Cardiac fibroblast (primary cell): ENCODE measurements at places on chromosomes 5 and 9.

DNA sequence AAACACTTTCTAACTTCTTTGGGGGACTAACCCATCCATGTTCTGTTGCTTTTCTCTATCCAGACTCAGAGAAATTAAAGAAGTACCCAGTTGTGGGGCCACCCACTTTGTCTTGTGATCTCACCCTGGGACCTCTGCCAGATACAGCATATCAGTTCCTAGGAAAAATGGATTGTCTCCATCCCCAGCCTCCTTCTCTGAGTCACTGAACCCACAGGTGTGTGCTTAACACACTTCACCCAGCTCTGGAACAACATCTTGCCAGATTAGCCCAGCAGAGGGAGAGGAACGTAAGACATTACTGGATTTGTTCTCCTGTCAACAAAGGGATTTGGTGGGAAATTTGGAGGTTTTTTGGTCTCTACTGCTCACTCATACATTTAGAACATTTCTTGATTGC is 19.2 kb downstream of the FAM240B start:
- DNase-seq, result peak; percentile 27

DNA sequence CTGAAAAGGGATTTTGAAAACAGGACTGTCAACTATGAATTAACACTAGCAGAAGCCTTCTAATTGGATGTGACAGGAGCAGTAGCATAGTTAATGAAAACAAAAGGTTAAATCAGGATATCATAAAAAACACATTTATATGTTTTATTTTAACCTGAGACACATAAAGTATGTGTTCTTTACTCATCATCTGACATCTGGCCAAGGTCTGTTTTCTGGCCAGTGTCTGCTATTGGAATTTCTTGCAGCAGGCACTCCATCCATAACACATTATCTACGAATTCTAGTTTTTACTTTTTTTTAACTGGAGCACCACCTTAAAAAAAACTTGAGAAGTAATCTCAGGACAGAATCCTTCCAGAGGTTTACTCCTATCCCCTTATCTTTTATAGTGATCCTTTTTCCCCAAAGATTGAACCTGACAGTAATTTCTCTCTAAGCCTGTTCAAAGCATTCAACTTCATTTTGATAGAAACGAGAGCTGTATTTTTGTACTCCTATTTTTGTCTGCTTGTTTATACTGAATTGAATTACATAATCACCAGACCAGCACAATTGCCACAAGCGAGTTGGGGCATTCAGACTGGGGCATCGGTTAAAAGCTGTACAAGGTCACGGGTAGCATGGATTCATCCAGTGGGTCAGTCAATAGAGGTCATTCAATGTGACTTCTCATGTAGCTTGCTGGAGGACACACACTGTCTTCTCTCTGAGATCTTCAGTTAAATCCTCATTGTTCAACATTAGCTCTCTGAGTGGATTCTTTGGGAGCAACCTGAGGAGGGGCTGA is 205.6 kb upstream of the CLINT1 start:
- DNase-seq, result no peak

DNA sequence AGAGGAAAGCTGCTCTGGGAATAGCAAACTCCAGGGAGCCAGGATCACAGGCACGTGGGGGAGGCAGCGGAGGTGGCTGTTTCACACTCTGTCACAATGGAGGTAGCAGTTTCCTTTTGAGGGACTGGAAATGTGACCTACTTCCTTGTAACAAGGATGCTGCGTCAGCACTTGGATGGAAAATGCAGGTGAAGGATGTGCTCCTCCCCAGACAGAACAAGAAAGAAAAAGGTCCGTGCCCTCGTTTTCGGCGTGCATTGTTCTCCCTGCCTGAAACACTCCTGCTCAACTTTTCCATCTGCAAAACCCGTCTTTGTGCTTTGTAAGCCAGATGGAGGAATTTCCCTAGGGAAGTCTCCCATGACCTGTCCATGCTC is 55.1 kb upstream of the SH3PXD2B start:
- no peak for DNase-seq

DNA sequence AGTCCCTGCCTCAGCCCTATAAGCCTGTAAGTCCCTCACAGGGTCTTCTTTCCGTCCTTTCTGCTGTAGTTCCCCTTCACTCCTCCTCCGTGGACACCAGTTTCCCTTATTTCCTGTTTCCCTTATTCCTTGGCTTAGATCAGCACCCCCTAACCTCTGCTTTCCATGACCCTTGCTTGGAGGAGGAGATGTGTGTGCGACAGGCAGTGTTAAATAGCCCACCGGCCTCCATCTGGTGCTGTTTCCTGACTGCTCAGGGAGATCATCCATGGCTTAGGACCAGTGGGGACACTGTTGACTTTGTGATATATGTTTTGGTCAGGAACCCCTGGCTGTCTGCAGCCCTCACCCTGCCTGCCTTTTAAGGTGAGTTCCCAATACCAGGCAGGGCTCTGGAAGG is 34.1 kb upstream of the PSD2 start:
- no peak for DNase-seq

DNA sequence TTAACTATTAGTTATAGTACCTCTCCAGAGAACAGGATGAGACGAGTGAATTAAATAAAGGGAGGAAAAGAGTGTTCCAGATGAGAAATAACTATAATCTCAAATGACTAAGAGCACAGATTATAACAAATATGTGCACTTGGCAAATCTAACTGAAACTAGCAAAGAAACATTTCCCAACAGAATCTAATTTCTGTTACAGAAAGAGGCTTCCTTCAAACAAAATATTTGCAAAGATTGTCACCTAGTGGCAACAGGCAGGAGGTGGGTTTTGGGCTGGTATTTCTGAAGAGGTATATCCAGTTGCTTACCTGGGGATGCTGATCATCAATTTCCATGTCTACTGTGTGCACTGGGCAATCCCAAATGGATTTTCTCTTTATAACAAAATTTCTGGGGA is 5.6 kb upstream of the SPDL1 start:
- peak; percentile 78 for DNase-seq

GRCh38 chr9:114507726-114508125 is 2.5 kb upstream of the WHRN start:
- peak; percentile 28 for DNase-seq

GRCh38 chr5:175548626-175549311 is 70.4 kb downstream of the SFXN1 start:
- DNase-seq, result no peak

DNA sequence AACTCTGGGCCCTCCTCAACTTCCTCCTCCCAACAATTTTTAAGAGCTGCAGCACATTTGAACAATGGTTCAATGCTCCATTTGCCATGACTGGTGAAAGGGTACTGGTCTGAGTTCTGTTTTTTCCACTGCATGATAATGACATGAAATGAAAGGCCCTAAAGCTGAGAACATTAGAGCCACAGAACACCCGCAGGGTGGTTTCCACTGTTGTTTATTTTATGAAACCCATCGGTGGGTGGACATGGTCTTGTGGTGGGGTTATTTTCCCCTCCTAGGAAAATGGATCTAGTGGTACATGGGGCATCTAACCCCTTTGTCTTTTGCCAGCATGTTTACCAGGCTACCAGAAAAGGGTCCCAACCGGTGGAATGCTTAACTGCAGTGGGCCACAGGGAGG is 71.8 kb downstream of the SMARCA2 start:
- no peak for DNase-seq

- DNase-seq, result peak; percentile 13
These were observed 39.8 kb upstream of the PITX1 start for GRCh38 chr5:135073761-135074345.

DNA sequence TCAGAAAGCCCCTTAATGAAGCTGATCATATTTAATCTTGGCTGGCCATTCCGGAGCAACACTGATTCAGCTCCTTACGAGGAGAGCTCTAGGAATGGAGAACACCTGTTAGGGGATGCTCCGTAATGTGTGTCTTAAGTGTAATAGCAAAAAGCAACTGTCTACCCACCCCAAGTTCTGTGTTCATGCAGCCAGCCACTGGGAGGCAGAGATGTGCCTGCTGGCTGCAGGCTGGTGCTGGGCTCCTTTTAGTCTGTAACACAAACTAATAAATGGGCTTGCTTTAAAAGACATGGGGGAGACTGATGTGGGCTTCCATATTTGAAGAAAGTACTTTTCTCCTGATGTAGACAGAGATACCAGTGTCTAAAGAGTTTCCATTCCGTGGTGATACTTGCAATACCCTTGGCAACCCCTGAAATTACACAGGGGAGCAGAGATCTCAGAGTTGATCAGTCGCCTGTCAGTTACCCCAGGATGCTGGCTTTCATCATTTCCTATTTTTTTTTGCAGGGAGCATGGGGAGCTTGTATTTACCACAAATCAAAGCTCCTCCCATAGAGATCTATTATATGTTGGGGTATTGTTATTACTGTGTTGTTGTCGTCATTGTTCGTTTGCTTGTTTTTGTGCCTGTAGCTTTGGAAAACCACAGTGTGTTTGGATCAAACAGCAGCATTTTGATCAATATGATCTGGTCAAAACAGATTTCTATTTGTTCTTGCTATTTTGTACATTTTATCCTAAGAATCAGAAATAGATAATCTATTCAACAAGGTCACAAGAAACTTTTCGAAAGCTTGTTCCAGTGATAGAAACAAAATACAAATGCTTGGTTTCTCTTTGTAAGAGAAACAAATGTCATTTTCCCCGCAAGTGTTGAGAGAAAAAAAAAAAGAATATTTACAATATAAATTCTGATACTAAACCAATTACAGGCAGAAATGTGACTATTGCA is 65.8 kb downstream of the MTX3 start:
- peak; percentile 22 for DNase-seq

- peak; percentile 61 for DNase-seq
These were observed 42.2 kb downstream of the LEAP2 start for GRCh38 chr5:132915681-132916080.

GRCh38 chr5:17402289-17403121 is 95.5 kb upstream of the TAF11L2 start:
- DNase-seq, result no peak

DNA sequence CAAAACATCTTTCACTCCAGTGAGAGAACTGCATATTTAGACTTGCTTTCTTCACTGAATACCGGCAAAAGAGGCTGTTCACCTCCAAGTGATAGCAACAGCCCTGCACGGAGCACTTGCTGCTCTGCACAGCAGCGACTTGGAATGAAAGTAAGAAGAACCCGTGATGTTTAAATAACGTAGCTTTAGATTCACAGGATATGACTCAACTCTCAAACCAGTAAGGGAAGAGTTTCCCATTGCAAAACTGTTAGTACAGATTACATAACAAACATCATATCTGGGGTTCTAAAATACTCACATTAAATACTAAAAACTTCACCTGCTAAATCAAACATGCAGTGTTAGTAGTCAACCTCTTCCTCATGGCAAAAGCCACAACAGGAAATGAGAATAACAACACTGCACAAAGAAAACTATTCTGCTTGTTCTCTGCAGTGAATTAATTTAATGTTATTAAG is 203.4 kb downstream of the MCTP1 start:
- DNase-seq, result peak; percentile 78

- DNase-seq, result no peak
These were observed 126.8 kb downstream of the TMEM174 start for GRCh38 chr5:73299665-73300336.

GRCh38 chr9:109171926-109172325 is 4.9 kb upstream of the FRRS1L start:
- peak; percentile 47 for DNase-seq

GRCh38 chr5:44603496-44604272 is 205.1 kb upstream of the MRPS30 start:
- no peak for DNase-seq

DNA sequence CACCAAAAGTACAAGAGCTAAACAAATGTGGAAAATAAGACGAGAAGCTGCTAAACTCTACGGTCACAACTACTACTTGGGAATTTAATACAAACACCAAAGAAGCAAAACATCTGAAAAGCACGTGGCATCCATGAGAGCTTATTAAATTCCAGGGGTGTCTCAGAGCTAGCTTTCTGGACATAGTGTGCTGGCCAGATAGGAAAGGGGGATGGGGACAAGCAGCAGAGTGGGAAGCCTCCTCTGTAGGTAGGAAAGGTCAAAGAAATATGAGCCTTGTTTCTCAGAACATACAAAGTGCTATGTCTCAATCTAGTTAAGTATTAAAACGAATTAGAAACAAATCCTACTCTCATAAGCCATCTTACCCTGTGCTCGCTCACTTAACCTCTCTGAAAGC is 51.3 kb upstream of the GOLPH3 start:
- peak; percentile 31 for DNase-seq

- DNase-seq, result no peak
These were observed 85.7 kb upstream of the SGCD start for GRCh38 chr5:156241266-156241665.

- peak; percentile 32 for DNase-seq
These were observed 219.2 kb downstream of the EBF1 start for GRCh38 chr5:158880483-158881001.

- DNase-seq, result no peak
These were observed 499.1 kb downstream of the CDK5RAP2 start for GRCh38 chr9:120080849-120081248.

GRCh38 chr5:155938051-155938450 is 388.9 kb upstream of the SGCD start:
- no peak for DNase-seq

GRCh38 chr5:1652873-1653697 is 129.3 kb upstream of the LPCAT1 start:
- peak; percentile 20 for DNase-seq

GRCh38 chr9:90251316-90251715 is 391.3 kb downstream of the DIRAS2 start:
- DNase-seq, result no peak

GRCh38 chr9:114034196-114034595 is 43.9 kb downstream of the AMBP start:
- DNase-seq, result no peak

DNA sequence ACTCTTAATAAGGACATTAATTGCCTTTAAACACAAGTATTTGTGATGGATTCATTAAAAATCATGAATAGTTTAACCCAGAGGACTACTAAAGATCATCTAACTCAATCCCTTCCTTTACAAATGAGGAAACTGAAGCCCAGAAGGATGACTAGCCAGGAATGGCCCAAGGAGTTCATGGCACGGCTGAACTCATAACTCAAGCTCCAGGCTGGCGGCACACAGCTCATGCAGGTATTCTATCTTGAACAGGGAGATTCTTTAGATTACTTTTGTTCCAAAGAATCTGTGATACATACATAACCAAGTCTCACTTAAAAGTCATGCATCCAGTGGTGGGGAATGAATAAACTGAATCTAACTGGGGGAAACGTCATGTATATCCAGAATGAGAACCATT is 495.5 kb downstream of the ACTL7B start:
- DNase-seq, result no peak

GRCh38 chr5:63081402-63081801 is 502.8 kb downstream of the LRRC70 start:
- peak; percentile 7 for DNase-seq

- DNase-seq, result no peak
These were observed 10.1 kb downstream of the ZFYVE16 start for GRCh38 chr5:80417973-80418372.

GRCh38 chr5:77641397-77641943 is 3.0 kb upstream of the OTP start:
- DNase-seq, result no peak
